ENCODE measurements at places on chromosomes 5 and 9. TPM values are rescaled to one million over a fixed set of nuclear protein-coding genes. Genes with fewer than 3 reads are reported as not detected.

DNA sequence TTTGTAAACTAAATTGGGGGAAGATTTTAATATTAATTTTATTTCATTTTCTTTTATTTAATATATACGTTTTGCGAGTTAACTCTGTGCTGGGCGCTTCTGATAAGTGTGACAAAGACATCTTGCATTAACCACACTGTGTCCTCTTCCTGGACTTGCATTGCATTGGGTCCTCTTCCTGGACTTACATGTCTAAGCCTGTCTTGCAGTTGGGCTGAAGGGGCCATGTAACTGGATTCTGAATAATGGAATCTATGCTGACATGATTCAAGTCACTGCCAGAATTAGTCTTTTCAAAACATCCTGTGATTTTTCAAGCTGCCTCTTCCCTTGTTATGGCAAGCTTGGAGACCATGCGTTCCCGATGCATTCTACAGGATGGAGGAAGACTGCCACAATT, 122.6 kb downstream of the TRIM32 start:
- no peaks in the 10 kb centered on the region for H3K4me1 ChIP-seq
- DNase-seq: no peak
- H3K27ac ChIP-seq: no peak overlapping the region
- no peak overlapping the region for H3K4me3 ChIP-seq

GALNT10 gene
- 37.2 TPM for total RNA-seq

DNA sequence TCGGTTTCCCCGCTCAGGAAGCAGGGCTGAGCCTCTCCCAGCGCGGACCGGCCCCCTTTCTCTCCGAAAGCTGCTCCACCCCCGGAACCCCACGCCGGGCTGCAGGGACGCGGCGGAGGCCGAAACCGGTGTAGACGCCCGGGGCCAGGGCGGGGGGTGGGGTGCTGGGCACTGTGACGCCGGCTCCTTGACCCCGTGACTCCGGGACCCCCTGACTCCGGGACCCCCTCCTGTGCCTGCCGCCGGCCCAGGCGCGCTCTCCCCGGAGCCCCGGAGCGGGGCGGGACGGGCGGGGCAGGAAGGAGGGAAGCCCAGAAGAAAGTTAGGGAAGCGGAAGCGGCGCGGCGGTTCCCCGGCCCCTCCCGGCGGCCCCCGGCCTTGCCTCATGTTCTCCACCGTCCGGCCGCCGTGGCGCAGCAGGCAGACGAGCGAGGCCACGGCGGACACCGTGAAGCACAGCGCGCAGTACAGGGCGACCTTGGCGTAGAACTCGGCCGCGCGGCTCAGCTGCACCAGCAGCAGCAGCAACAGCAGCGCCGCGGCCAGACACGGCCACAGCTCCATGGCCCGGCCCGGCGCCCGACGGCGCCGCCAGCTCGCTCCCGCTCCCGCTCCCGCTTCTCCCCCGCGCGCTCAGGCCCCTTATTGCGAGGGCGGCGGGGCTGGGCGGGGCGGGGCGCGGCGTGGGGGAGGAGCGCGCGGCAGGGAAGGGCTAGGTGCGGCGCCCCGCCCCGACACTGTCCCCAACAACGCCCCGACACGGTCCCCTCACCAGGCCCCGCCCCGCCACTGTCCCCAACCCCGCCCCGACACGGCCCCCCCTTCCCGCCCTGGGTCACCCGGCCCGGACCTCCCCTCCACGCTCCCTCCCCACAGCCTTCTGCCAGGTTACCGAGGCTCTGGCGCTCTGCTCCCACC, at the start of gene AGPAT2:
TSS of gene AGPAT2 (minus strand) at position 664 of the 918 bp plus-strand sequence. CDS start at position 564, 100 bp downstream.
- H3K36me3 ChIP-seq: no peaks in the 10 kb centered on the region
- peak within 1 kb of the TSS; percentile 57 for H3K4me3 ChIP-seq
- no peaks in the 10 kb centered on the region for H3K27me3 ChIP-seq

CRB2 gene
- total RNA-seq: 0.25 TPM
